ENCODE measurements at places on chromosomes 4 and X. TPM values are rescaled to one million over a fixed set of nuclear protein-coding genes. Genes with fewer than 3 reads are reported as not detected.

DNA sequence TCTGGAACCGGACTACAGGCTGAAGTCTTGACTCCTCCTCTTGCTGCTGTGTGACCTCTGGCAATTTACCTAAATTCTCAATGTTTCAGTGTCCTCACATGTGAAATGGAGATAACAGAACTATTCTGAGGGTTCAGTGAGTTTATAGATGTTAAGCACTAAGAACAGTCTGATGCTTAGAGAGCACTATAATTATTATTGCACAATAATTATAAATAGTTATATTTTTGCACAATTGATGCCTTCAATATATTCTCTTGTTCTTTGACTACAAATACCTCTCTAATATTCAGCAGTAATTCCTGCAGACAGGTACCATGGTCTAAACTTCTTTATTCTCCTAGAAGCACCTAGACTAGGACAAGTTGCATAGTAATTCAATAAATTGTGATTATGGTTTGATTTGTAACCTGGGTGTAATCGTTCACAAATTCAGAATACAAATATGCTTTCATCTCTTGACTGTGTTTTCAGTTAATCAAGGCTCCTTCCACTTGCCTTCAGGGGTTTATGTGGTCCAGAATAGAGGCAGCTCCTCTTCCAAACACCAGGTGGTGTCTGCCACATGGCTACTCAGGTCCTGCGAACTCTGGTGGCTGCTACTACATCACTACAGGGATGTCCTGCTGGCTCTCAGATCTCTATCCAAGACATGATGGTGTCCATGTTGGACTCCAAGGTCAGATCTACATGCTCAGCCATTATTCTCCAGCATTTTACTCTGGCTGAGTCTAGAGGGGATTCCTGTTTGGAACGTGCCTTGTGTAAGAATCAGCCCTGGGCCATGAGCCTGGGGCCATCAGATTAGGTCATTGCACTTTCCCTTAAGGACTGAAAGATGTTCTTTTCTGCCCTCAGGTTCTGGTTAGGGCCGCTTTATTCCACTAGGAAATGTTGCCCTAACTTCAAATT, 103.4 kb downstream of the QRFPR start:
- no peak for DNase-seq

- no peak for DNase-seq
Measured at GRCh38 chrX:101750744-101751143, 91.1 kb upstream of the ARMCX2 start.

DNA sequence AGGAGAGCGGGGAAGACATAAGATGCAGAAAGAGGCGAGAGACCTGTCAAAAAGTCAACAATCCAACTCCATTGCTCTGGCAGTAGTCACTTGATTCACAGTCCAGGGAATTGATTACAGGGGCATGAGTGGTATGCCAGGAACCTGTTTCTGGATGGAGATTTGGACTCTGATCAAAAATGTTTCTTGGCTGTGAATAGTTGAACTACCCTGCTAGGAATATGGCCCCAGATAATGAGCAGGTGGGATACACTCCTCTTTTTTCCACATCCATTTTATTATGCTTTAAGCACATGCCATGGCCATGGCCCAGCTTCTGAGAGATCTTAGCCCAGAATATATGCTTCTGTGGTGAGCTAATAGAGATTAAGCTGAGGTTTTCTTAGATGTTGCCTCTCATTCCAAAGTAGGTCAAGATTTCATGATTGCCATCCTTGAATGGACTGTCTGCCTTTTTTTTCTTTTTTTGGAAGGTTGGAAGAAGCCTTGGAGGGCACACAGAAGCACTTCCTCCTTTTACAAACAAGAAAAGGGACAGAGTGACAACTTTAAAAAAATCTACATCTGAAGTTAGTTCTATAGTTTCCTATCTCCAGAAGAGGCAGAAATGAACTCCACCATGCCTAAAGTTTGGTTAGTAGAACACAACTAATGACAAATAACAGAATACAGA, 121.9 kb downstream of the KIT start:
- DNase-seq = no peak

DNA sequence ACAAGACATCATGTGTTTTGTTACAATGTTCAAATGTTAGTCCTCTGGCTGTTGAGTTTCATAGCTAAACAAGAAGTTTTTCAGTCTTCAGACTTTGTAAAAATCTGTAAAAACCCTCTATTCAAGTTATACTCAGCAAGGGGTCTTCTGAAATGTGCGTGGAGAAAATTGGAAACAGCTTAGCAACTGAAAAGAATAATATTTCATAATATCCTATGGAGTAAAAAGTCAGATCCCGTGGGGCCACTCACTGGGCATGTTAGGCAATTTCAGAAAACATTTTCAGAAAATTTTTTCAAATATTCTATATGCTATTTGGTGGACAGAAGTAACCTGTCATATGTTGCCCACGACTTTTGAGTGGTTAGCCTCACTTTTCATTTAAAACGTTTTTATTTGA, 118.3 kb downstream of the CORIN start:
- no peak for DNase-seq

GRCh38 chr4:108454227-108454626, 166.1 kb upstream of the RPL34 start:
- no peak for DNase-seq

The VCX3A gene
- total RNA-seq = 0.68 TPM

DNA sequence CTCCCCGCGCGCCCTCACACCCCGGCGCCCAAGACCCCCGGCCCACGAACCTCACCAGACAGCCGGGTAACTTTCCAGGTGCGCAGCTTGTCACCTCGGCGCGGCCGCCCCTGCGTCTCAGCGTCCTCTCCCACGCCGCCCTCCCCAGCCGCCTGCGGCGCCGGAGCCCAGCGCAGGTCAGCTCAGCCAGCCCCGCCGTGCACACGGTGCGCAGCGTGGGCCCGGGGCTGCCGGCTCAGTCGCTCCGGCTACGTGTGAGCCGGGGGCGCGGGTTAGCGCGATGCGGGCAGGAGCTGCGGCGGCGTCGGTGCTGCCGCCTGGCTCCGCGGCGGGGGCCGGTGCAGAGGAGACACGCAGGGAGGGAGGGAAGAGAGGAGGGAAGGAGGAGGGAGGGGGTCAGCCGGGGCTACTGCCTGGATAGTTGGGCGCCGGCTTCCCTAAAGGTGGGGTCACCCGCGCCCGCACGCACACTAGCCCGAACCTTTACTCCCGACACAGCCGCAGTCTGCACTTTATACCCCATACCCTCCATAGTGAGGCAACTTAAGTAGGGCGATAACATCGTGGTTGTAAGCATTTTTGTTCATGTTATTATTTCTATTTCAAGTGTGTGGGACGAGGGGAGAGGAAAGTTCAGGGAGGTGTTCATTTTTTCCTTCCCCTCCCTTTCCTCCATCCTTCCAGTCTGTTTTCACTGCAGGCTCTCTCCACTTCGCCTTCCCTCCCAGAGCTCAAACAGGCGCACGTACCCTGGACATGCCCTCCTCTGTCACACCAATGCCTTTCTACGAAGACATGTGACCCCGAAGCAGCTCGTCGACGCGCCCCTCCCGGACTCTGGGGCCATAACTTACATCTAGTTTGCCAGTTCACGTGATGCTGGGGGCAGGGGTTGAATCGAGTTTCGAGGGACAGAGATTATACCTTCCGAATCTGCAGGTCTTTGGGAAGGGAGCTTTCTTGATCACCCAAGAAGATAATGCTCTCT, at the start of gene PRKG2:
TSS of gene PRKG2 (minus strand) at position 342 of the 988 bp plus-strand sequence. CDS start 10,175 bp downstream, outside the sequence.
- DNase-seq = peak; percentile 5

- DNase-seq = no peak
Measured at GRCh38 chr4:102878901-102879300, 10.1 kb downstream of the CISD2 start.

GRCh38 chrX:5595570-5595969, 633.1 kb downstream of the NLGN4X start:
- DNase-seq = no peak

The PAK3 gene
- total RNA-seq = 11.9 TPM

DNA sequence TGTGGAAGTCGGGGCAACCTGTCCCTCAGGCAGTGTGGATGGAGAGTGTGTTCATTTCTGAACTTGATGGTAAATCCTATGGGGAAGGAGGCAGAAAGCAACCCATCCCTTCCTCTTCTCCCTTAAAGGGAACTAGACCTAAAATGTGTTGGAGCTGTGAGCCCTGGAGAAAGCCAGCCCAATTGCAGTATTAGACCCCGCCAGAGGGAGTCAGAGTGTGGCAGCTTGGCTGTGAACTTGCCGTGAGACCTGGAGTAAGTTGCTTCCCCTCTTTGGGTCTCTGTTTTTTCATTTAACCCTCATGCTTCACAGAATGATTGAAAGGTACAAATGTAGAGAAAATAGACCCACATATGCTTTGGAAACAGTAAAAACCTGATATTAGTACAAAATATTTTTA, 108.7 kb upstream of the PAK3 start:
- no peak for DNase-seq

GRCh38 chr4:73776321-73776729, 36.0 kb downstream of the CXCL8 start:
- DNase-seq = no peak

DNA sequence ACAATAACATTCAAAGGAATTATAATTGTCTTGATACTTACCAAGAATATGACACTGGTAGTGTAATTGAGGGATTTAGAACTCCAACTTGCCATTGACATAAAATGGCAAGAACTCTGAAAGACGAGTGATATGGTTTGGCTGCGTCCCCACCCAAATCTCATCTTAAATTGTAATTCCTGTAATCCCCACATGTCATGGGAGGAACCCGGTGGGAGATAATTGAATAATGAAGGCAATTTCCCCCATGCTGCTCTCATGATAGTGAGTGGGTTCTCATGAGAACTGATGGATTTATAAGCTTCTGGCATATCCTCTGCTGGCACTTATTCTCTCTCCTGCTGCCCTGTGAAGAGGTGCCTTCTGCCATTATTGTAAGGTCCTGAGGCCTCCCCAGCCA, 1536.4 kb downstream of the TECRL start:
- DNase-seq = no peak

- no peak for DNase-seq
Measured at GRCh38 chrX:154540897-154541535, 5.6 kb downstream of the G6PD start.

The OPRPN gene
- not detected for total RNA-seq

- no peak for DNase-seq
Measured at GRCh38 chrX:129347291-129347690, 176.0 kb downstream of the SMARCA1 start.

- DNase-seq = no peak
Measured at GRCh38 chr4:40990899-40991265, 223.5 kb downstream of the APBB2 start.

GRCh38 chr4:7236847-7237246, 44.5 kb downstream of the SORCS2 start:
- no peak for DNase-seq

The CHRDL1 gene
- 14.3 TPM for total RNA-seq

DNA sequence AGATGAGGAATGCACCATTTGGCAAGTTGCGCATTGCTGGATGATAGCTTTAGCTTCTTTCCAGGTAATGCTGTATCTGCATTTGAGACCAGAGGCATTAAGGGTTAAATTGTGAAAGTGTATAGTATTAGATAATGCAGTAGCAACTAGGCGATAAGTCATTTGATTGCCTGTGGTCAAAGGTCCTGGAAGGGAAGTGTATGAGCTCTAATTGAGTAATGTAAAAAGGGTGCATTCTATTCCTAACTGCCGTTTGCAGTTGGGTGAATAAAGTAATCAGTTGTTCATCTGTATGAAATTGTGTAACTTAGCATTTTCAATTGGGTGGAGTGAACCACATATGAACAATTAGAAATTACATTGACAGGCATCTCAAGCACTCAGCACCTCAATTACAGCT, 54.5 kb upstream of the WDR1 start:
- DNase-seq = no peak

The ABCB7 gene
- total RNA-seq = 29.1 TPM

- DNase-seq = no peak
Measured at GRCh38 chr4:158741326-158742021, 18.3 kb upstream of the PPID start.

All from neural crest cell (in vitro differentiated cells).